ENCODE measurements at places on chromosomes 13 and 19.

DNA sequence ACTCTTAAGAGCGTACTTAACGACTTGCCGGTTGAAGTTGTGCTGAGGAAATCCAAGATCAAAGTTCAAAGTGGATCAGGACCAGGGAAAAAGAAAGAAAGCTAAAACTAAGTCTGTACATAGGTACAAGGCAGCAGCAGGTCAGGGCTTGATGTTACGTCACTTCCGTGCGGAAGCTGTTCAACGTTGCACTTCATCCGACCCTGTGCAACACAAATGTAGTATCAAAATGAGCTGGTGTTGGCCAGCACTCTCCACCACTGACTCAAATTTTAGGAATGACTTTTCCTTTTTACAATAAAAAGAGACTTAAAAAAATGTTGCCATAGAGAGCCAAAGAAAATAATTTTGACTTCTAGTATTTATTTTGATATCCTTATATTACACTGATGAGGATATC is 1315.4 kb downstream of the EFNB2 start:
- no peak for DNase-seq

- no peak for DNase-seq
Measured at GRCh38 chr19:2188708-2189385, 25.1 kb downstream of the DOT1L start.

DNA sequence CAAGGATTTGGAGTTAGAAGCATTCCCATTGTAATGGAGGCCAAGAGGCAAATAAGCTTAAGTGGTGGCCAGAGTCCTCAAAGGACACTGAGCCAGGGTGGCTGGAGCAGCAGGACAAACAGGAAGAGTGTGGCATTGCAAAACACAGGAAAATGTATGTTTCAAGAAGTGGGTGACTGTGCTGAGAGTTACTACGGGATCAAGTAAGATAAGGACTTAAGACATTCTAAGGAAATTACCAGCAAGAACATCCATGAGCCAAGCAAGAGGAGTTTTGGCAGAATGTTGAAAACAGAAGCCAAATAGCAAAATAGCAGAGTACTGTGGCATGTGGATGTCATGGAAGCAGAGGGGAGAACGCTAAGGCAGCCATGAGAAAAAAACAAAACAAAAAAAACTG is 104.2 kb downstream of the RAP2A start:
- DNase-seq: no peak

GRCh38 chr13:22696433-22696832 is 484.3 kb upstream of the SGCG start:
- no peak for DNase-seq

DNA sequence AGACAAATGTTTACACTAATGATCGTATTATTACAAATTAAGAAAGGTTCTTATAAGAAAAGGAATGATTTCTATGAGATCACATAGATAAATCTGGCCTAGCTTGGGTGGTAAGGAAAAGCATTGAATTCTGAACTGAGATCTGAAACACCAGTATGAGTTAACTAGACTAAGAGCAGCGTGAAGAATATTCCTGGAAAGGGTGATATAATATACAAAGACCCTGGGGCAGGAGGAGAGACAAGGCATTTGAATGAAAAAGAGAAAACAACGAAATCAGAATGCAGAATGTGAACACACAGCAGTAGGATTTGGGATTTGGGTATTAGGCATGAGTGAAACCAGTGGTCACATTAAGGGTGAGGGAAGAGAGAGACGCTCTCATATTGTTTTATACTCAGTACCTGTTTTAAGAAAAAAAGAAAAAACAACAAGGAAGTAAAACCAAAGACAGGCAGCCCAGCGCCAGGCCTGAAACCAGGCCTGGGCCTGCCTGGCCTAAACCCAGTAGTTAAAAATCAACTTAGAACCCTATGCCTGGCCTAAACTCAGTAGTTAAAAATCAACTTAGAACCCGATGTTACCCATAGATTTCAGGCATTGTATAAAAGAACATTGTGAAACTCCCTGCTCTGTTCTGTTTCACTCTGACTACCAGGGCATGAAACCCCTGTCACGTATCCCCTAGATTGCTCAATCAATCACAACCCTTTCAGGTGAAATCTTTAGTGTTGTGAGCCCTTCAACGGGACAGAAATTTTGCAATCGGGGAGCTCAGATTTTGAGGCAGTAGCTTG is 287.1 kb downstream of the ITGBL1 start:
- no peak for DNase-seq

- DNase-seq: peak; percentile 39
Measured at GRCh38 chr19:55460670-55461258, 678 bp downstream of the ISOC2 start.

DNA sequence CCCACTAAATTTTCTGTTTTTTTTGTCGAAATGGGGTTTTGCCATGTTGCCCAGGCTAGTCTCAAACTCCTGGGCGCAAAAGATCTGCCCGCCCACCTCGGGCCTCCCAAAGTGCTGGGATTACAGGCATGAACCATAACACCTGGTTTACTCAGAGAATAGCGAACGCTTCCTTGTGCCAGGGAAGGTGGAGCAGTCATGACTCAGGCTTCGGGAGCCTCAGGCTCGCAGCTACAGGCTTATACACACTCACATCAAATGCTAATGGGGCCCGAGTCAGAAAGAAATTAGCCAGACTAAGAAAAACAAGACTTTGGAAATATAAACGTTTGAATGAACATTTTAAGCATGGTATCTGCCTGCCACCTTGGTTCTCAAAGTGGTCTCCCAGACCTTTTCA is 11.0 kb upstream of the TPT1 start:
- DNase-seq: no peak

Data from CD4-positive, alpha-beta T cell treated with Interleukin-21 for 1 hour (primary cell).